ENCODE measurements at places on chromosomes 4 and X.

DNA sequence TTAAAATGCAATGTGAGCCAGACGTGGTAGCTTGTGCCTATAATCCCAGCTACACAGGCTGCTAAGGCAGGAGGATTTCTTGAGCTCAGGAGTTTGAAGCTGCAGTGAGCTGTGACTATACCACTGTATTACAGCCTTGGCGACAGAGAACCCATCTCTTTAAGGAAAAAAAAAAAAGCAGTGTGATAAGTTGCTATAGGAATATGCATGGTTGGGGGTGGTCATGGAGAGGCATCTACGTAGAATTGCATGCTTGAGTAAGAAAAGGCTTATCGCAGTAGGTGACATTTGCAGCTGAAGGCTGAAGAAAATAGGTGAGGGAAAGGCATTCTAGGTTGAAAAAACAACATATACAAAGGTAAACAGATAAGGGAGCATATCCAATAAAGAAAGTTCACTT lies 4.1 kb downstream of the DIAPH2 start:
- no peak for DNase-seq

DNA sequence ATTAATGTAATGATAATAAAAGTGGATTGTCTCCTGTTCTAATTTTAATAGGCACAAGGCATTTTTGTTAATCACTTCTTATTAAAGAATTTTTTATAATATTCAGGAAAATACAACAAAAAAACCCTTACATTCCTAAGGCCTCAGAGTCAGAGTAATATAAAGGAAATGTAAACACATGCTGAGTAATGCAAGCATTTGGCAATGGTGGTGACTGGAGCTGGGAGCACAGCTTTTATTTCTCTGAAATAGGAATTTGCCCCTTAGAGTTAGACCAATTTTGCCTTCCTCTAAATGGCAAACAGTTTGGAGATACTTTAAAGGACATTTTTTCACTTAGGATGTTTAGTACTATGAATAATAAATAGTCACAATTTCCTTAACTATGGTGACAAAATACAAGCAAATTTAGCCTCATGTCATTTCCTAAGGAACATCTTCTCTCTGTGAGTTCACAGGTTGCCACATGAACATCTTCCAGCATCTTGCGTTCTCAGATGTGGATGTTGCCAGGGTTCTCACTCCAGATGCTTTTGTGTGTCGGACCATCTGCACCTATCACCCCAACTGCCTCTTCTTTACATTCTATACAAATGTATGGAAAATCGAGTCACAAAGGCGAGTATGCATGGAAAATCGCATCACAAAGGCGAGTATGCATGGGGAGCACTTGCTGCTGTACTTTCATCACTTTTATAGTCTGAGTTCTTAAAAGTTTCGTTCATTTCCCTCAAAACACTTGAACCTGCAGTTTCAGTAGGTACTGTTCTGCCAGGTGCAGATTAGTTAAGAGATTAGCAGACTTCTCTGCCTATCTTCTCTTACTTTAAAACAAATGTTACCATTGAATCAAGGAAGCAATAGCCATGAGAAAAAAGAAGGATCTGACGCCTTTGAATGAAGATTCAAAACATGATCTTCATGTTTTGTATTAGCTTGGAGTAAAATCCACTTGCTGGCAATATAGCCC lies 15.9 kb upstream of the F11 start:
- no peak for DNase-seq

GRCh38 chrX:17737986-17738713 lies 857 bp downstream of the SCML1 start:
- DNase-seq, result peak; percentile 67

DNA sequence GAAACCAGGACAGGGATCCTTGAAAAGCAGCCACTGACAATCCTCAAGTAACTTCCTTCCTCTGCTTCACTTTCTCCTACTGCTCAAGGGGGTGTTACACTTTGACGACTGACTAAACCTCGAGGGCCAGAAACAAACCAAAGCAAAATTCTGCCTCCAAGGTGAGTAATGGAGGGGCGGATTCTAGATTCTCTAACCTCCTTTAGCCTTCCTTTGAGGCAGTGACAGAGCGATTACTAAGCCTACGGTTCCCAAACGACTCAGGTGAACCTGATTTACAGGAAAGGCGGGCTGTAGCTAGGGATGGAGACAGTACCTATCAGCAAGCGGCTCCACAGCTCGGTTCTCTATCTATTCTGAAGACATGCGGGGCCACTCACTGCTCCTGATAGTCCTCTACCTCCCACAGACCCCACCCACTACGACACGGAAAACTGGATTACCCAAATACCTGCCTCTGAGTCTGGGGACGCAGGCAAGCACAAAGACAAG lies 487 bp downstream of the TBCK start:
- DNase-seq, result peak; percentile 8

DNA sequence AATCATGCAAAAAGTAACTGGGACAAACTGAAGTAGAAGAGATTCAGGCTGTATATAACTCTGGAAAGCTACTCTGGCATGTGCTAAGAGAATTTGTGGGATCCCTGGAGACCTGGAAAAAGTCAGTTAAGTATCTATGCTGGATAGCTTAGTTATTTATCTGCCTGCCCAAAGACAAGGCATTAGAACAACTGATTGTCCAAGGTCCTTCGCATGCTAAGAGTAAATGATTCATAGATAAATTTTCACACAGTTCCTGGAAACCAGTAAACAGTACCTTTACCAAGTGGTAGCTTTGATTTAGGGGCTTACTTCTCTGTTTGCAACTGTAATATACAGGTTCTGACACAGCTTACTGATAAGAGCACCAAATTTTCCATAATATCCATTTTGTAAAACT lies 104.8 kb downstream of the ATP11C start:
- no peak for DNase-seq

DNA sequence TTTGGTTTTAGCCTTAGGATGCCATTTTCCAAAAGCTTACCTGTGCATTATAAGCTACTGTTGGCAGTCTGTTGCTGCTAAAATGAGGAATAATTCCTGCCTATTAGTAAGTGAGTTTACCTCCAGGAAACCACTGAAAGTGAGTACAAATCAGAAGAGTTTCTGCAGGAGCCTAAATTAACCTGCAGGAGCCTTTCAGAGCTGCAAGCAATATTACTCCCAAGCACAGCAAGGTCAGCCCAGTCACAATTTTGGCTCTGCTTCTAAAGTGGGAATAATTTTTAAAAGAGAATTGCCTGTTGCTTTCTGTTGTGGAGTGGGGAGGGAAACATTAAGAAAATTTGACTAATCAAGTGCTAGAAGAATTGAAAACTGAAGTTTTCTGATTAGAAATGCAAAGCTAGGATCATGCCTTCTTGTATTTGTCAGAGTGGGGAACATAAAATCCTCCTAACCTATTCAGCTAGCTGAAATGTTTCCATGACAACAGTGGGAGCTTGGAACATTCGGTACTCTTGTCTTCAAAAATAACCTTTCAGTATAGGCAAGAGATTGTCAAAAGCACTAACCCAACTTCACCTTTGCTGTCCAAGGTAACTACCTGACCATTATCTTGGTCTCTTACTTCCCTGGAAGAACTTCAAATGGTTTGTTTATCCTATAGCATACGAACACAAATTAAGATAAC lies 193.2 kb downstream of the COMMD8 start:
- no peak for DNase-seq

DNA sequence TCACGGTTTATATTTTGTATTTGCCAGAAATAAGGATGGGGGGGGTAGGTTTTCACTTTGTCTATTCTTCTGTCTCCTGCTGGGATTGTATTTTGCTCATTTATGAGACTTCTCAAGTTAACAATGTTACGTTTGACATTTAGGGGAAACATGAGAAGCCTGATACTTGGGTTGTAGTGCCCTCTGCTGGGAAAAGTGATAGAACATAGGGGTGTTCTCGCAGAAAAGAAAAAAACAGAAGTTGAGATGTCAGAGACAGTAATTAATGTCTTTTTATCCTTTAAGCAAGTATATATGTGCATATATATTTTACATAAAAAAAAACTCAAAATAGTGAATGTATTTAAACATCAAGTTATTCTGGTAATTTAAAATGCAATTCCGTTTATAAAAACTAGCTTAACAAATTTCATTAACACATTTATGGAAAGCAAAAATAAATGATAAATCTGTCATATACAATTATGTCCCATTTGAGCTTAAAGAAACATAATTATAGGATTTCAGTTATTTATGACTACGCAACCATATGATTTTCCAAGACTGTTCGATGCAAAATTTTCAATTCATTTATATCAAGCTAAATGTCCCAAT lies 46.0 kb upstream of the TMPRSS11F start:
- DNase-seq, result no peak

DNA sequence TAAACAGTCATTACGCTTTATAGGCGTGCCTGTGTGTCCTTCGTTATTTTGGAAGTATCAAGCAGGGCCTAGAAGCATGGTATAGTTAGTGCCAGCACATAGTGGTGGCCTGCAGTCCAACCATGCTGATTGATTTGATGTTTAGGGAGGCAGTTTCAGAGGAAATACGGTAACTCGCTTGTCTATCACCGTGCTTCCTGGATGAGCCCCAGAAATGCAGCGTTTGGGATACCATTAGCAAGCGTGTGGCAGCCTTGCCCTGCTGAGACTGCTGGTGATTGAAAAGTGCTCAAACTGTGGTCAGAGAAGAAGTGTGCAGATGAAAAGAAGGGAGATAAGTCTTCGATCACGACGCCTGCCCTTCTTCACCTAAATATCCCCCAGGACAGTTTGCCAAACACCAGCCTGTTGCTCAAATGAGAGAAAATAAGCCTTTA lies 158.4 kb downstream of the CHIC2 start:
- DNase-seq, result peak; percentile 60

DNA sequence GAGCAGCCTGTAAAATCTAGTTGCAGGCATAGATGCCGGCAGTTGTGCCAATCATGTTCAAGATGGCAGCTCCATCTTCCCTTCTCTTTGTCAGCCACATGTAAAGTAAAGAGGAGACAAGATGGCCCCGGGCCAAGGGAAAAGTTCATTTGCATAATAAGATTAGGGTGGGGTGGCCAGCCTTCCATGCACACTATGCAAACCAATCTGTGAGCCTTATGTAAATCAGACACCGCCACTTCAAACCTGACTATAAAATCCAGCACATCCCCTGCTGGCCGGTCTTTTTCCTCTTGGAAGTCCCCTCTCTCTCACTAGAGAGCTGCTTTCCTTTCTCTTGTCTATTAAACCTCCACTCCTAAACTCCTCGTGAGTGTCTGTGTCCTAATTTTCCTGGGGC lies 78.9 kb upstream of the CBR4 start:
- DNase-seq, result no peak

DNA sequence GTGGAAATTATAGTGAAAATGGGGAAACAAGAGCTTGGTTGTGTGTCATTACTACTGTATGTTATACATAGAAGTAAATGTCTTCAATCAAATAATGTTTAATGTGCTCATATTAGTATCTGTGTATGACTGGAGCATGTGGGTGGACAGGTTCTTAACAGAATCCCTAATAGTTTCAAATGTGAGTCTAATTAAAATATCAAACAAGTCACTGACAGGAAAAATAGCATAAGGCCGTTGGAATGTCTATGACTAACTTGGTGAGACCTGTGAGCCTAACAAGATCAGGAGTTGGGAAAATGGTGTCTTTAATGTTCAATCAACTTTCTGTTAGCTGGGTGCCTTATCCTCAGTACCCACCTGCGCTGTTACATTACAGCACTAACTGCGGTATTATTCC lies 6.2 kb upstream of the CXCL3 start:
- no peak for DNase-seq

- DNase-seq, result no peak
These were observed 31.9 kb upstream of the SORCS2 start for GRCh38 chr4:7160439-7160838.

GRCh38 chrX:11913001-11913400 lies 155.0 kb downstream of the MSL3 start:
- DNase-seq, result no peak

GRCh38 chr4:165464813-165465381 lies 86.1 kb downstream of the CPE start:
- DNase-seq, result no peak

- no peak for DNase-seq
These were observed 170.3 kb downstream of the CORIN start for GRCh38 chr4:47667552-47667951.

DNA sequence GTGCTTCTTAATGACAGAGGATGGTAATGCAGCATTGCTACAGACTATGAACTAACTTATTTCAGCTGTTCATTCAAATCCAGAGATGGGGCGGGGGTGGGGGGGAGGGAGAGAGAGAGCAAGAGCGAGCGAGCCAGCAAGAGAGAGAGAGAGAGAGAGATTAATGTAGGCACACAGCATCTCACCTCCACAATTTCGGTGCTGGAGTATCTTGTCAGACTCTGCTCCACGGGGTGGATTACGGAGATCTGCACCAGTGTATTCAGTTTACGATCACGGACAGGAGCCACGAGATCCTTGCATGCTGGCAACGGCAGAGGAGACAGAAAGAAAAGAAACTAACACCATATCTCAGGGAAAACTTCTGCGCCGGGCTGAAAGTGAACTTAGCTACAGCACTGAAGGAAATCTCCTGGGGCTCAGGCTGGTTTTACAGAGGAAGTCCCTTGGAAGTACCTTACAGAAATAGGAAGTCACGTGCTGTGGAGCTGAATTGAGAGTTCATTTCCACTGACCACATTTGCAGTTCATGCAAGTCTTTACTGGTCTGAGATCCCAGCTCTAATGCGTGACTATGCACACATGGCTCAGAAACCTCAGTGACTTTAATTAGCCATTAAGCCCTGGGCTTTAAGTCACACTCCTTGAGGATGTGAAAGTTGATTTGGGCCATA lies 440.9 kb downstream of the INPP4B start:
- peak; percentile 27 for DNase-seq

DNA sequence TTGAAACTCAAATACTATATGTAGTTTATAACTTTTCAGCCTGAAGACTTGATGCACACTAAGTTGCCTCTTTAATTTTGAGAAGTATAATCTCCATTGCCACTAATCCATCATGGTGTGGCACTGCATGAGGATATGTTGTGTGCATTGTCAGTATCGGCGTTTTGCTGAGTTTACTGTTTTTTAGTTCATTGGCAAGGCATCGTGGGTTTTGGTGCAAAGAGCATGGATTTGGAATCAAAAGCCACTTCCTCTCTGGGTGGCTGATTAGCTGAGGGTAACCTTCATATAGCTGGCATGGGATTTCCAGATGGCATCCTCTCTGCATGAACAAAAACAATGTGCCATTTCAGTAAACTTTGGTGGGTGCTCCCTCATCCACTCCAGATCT lies 38.7 kb downstream of the FHL1 start:
- no peak for DNase-seq

GRCh38 chr4:142778900-142779299 lies 67.2 kb downstream of the INPP4B start:
- DNase-seq, result no peak

- no peak for DNase-seq
These were observed 176.5 kb upstream of the NRK start for GRCh38 chrX:105645667-105646357.

DNA sequence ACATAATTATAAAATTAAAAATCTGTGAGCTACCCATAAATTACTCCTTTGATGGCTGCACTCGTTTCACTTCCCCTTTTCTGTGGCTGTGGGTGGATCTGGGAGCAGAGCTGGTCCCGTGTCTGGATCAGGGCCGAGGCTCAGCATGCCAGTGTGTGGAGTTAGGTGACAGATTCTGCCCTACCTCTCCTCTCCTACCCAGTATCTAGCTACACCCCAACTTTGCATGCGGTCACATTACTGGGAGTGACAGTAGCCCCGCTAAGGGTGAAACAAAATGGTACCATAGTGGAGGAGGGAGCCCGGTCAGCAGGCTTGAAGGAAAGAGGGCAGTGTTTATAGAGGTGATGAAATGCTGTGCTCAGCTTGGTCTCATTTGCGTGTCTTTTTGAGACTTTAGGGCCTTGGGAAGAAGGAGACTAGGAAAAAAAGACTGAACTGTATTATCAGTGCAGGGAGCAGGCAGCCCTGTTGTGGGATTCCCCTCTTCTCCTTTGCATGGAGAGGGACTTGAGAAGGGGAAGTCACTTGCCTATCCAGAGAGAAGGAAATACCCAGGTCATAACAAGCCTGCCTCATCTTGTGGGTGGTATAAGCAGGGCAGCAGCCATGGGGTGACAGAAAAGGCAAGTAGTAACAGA lies 48.4 kb downstream of the ARHGAP10 start:
- DNase-seq, result no peak

Measured in T-helper 2 cell (primary cell).